ENCODE measurements at places on chromosomes 13 and 19.

- no peak for DNase-seq
These were observed 210.0 kb downstream of the B3GLCT start for GRCh38 chr13:31409678-31410356.

DNA sequence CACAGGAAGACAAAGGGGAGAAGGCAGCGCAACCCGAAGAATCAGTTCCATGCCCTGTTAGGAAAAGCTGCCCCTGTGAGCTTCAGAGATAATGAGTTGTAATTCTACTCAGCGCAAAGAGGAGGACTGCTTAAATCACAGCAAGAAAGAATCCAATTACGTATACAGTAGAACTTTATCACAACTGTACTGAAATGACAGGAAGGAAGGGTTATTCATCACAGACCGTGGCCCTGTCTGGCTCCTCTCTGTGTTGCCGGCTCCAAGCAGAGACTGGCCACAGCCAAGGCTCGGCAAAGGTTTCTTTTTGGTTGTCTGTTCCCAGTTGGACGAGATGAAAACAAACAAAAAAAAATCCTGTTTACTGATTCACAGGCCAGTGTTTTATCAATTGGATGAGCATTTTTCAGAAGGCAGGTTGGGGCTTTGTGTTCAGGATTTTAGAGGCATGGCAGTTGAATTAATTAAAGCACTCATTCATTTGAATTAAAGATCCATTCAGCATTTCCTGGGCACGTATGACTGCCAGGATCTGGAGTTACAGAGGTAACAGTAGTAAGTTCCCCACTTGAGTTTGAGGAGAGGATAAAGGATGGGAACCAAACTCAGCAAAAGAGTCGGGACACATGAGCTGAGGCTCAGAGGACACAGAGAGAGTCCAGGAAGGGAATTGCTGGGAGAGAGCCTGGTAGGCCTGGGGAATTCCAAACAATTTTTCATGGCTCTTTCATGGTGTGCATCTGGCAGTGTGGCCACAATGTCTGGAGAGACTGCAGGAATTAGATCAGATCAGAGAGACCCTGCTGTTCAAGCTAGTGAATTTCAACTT lies 341.0 kb downstream of the DNAJC15 start:
- DNase-seq: no peak

DNA sequence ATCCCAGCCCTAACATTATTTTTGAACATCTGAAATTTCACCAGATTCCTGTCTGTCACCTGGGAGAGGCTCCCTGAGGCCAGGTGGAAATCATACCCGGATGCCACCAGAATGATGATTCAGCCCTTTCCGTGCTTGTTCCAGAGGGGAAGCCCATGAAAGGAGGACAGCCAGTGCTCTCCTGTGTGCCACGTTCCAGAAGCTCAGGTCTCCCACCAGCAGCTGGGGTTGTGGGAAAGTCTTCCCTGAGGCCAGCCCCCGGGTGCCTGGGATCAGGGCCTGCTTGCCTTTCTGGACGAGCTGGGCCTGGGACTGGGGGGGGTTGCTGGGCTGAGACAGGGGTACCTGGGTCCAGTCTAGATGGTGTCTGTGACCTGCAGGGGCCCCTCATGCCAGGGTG lies 25.5 kb upstream of the IGFL1 start:
- no peak for DNase-seq

GRCh38 chr13:71417205-71417604 lies 449.8 kb downstream of the DACH1 start:
- no peak for DNase-seq

GRCh38 chr19:33110137-33110910 lies 21.6 kb upstream of the WDR88 start:
- DNase-seq: no peak

- no peak for DNase-seq
These were observed 15.8 kb upstream of the POP4 start for GRCh38 chr19:29590278-29590677.

GRCh38 chr13:71169180-71169579 lies 697.8 kb downstream of the DACH1 start:
- no peak for DNase-seq

GRCh38 chr19:52600639-52601024 lies 30.5 kb downstream of the ZNF701 start:
- peak; percentile 27 for DNase-seq

DNA sequence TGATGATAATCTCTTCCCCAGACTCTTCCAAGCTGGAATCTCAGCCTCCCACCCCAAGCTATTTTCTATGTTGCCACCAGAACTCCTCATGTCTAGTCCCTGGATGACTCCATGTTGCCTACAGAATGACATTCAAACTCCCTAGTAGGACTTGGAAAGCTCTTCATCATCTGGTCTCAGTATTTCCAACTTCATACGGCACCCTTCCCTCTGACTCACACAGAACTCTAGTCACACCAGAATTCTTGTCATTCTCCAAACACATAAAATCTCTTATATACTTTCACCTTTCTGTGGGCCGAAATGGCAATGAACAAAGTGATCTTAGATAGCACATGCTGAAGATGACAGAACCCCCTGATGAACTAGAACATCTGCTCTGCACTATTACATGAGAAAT lies 86.2 kb downstream of the CAB39L start:
- no peak for DNase-seq

GRCh38 chr13:64758521-64759244 lies 2471.5 kb downstream of the PCDH9 start:
- DNase-seq: no peak

GRCh38 chr13:110454956-110455355 lies 106.6 kb downstream of the RAB20 start:
- DNase-seq: no peak

DNA sequence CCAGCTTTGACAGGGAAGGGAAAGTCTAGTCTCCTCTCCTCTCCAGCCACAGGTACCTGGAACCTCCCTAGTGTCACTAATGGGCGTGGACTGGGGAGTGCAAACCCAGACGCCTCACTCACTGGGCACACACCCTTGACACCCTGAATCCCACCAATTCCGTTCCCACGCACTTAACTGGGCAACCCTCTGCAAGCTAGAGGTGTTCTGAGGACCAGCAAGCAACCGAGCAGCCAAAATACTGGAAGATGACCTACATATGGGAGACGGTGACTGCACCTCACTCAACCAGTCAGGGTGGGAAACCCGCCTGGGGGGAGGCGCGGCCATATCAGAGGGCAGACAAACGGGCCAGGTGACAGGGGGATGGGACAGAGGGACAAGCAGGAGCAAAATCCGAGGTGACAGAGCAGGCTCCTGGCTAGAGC lies 991 bp downstream of the ABHD17A start:
- no peak for DNase-seq

DNA sequence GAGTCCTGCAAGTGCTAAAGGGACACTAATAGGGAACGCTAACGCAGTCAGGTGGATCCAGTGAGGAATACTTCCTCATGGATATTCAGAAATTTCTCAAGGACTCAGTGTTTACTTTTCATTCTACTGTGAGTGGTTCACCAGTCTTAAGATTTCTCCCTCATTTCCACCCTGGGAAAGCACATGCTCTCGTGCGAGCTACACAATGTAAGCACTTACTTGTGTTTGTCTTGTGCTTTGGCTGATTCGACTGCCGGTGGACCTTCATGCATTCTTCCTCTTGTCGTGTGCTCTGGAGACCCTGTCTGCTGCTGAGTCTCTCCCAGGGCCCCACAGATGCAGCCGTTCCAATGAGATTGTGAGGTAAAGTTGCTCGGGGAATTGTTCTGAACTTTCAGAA lies 180.1 kb downstream of the NUFIP1 start:
- DNase-seq: no peak
